Suppressor macrophage treated with lipopolysaccharide for 1 hour (primary cell): ENCODE measurements at places on chromosomes 16 and 17.

DNA sequence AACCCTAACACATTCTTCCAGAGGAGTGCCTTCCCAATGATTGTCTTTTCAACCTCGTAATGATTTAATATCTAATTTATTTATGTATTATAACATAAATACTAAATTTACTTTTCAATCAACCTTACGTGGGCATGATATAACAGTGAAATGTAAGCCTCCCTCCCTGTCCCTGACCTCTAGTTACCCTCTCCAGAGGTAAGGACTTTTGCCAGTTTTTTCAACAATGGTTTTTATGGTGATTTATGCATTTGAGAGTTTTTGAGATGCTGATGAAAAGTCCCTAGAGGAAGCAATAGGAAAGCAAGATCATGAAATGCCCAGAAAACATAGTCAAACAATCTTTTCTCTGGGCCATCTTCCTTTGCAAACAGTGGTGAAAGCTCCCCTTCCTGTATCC lies 35.2 kb upstream of the PLLP start:
- DNase-seq, result no peak

- peak; percentile 63 for DNase-seq
Measured at GRCh38 chr17:55770196-55770870, 19.5 kb downstream of the PCTP start.

GRCh38 chr17:36923814-36924221 lies 13.5 kb upstream of the LHX1 start:
- DNase-seq, result no peak

DNA sequence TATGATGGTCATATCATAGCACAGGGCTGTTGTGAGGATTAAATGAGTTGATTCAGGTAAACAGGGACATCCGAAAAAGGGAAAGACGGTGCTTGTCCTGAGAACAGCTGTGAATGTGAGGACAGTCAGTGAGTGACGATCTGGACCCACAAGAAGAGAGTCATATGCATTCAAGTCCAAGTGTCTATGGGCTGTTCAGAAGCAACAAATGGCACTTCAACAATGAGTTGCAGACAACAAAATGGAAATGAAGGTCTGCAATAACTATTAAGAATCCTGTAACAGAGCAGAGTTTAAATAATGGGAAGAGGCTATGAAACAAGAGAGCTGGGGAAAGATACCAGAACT lies 100.3 kb downstream of the ADCY9 start:
- DNase-seq, result no peak

DNA sequence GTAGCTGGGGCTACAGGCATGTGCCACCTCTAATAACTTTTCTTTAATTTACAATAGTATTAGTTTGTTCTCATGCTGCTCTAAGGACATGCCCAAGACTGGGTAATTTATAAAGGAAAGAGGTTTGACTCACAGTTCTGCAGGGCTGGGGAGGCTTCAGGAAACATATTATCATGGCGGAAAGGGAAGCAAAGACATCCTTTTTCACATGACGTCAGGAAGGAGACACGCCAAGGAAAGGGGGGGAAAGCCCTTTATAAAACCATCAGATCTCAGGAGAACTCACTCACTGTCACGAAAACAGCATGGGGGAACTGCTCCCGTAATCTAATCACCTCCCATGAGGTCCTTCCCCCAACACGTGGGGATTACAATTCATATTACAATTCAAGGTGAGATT lies 18.3 kb downstream of the IL4R start:
- peak; percentile 84 for DNase-seq

DNA sequence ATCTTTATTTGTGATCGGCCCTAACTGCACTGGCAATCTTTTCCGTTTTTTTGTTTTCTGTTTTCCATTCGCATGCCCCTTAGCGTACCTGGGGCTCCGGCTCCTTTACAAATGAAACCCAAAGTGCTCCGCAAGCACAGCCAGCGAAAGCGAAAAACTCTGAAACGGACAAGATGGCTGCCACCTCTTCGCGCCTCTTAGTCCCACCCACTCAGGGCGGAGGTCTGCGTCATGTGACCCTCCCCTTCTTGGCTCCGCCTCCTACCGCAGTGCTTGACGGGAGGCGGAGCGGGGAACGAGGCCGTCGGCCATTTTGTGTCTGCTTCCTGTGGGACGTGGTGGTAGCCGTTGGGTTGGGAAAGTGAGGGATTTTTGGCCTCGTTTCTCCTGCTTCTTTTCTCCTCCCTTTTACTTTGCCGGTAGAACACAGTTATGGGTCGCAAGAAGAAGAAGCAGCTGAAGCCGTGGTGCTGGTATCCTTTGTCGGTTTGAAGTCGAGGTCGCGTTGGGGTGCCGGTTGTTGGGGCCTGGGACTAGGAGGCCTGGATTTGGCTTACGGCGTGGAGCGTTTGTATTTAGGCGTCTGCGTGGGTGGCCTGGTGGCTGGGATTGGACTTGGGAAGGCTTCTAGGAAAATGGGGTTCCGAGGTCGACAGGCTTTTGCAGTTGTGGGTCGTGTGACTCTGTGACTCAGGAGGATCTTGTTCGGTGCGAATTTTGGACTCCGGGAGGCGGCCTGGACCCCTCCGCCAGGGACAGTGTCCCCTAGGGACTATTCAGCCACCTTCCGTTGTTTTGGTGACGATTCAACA lies at the start of gene ZNF207:
TSS of gene ZNF207 (plus strand) at position 304 of the 812 bp plus-strand sequence. CDS start at position 433, 129 bp downstream.
- DNase-seq, result peak; percentile 98

- DNase-seq, result no peak
Measured at GRCh38 chr16:6964679-6965078, 368.0 kb upstream of the RBFOX1 start.

- no peak for DNase-seq
Measured at GRCh38 chr17:57275071-57275764, 18.9 kb downstream of the MSI2 start.

GRCh38 chr17:42287305-42287976 lies 857 bp upstream of the STAT5A start:
- DNase-seq, result peak; percentile 71

DNA sequence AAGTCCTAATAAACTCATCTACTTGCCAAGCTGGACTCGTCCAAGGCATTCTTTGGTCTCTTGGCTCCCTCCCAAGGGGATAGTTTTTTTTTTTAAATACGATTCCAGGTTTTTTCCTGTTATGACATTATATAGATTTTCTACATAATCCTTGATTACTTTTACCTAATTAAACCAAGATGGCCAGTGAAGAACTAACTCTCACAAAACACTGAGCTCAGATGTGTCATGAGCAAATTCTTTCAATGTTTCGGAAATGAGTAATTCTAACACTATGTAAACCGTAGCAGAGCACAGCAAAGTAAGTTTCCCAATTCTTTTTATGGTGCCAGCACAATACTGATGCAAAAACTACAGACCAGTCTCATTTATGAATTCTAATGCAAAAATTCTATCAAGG lies 1.8 kb downstream of the ZNF23 start:
- DNase-seq, result no peak

- DNase-seq, result no peak
Measured at GRCh38 chr17:71313866-71314265, 807.0 kb upstream of the SOX9 start.

GRCh38 chr17:33373273-33373672 lies 80.2 kb upstream of the ASIC2 start:
- peak; percentile 5 for DNase-seq

- no peak for DNase-seq
Measured at GRCh38 chr17:2703606-2704005, 8.0 kb downstream of the CLUH start.

DNA sequence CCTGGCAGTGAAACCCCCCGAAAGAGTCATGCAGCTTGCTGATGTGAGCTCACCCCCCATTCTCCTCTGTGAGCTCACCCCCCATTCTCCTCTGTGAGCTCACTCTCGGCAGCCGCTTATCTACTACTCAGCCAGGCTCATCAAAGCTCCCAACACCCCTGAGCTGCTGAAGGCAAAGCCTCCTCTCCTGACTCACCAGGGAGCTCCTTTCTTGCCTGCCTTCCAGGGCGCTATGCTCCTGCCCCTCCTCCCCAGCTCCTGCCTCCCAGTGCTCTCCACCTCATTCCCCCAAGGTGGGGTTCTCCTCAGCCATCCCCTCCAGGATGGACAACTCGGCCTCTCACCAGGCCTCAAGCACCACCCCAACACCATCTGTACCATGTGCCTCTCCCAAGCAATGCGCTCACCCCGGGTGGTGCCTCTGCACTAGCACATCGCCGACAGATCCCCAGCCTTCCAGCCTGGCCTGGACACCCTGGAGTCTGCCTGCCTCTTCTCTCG lies 27.7 kb upstream of the FAAP100 start:
- no peak for DNase-seq

DNA sequence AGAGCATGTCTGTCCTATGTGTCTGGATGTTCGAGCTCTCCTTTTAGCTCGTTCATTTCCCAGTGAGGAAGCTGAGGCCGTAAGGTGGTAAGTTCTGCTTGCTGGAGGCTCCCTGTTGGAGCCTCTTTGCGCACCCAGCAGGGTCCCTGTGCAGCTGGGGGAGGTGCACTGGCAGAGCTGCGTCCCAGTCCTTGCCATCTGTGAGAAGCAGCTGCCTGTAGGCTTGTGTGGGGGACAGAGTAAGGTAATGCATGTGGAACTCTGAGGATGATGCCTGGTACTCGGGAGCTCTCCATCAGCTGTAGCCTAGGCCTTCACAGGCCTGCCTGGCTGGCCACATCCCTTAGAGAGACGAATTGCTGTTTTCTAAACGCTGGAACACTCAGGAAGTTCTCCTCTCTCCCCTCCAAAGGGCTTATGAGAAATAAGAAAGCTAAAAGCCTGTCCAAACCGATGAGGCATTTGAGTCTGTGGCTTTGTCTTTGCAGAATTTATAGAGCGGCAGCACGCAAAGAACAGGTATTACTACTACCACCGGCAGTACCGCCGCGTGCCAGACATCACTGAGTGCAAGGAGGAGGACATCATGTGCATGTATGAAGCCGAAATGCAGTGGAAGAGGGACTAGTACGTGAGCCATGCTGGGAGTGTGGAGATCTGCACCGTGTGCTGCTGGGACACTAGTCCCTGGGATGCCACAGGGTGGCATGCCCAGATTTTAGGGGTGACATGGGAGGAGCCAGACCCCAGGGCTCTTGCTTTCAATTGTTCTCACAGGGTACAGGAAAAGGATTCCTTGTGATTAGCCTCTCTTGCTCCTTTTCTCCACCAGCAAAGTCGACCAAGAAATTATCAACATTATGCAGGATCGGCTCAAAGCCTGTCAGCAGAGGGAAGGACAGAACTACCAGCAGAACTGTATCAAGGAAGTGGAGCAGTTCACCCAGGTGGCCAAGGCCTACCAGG lies 1.6 kb downstream of the NDUFB10 start:
- no peak for DNase-seq

DNA sequence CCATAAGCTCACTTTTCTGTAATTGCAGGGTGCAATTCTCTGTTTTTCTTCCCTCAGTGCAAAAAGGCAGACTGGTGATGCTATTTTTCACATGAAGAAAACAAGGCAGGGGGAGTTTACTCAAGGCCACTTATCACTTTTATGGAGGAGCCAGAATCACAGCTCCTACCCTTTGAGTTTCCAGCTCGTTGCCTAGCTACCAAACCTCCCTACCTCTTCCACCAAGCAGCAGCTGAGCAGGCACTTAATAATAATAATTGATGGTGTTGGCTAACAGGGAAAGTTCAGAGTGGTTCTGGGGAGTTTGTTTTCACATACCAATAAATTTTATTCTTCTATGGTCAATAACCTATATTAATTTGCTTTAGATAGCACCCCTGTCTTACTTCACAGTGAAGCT lies 31.9 kb upstream of the MPHOSPH6 start:
- no peak for DNase-seq
